Activated CD4-positive, alpha-beta T cell treated with anti-CD3 and anti-CD28 coated beads for 24 hours (primary cell): ENCODE measurements at places on chromosomes 16 and 17.

DNA sequence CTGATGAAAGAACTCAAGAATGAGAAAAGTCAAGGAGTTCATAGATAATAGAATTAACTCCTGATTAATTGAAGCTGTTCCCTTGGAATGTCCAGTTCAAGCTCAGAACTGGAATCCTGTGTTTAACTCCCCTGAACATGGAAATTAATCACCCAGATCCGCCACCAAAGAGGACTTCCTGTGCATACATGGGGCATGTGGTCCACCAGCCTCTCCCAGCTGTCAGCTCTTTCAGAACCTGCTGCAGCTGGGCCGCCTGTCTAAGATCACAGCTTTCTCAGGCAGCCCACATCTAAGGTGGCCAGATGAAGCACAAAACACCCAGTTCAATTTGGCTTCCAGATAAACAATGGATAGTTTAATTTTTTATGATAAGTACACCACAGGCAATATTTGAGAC is 203.7 kb upstream of the COX10 start:
- no peak for DNase-seq

- DNase-seq: no peak
Observed at GRCh38 chr16:441447-441846, 16.0 kb downstream of the RAB11FIP3 start.

DNA sequence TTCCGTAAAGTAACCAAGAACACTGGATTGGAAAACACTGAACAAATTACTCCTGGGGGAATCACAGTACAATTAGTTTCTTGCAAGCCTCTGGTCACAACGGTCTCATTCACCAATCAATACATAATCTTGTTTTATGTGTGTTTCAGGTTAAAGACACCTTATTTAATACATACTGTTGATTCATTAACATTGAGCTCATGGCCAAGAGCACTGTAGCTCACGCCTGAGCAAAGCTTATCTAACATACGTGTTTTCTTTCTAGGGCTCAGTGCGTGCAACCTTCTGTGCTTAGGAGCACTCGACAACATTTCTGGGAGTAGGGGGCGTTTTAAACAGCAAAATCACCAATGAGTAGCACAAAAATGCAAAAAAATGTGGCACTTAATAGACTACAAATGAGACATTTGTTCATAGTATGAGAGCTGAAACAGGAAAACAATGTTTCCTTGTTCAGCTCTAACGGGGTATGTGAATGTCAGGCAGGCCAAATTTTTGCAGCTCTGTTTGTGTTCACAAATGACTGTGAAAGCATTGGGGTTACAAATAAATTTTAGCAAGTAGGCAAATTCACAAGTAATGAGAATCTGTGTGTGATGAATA is 206.2 kb downstream of the CNTNAP4 start:
- no peak for DNase-seq

- DNase-seq: no peak
Observed at GRCh38 chr17:42760652-42761581, at the start of gene RAMP2. Gene RAMP2 (plus strand): TSS chr17:42761227. CDS start chr17:42761262, 35 bp downstream.

DNA sequence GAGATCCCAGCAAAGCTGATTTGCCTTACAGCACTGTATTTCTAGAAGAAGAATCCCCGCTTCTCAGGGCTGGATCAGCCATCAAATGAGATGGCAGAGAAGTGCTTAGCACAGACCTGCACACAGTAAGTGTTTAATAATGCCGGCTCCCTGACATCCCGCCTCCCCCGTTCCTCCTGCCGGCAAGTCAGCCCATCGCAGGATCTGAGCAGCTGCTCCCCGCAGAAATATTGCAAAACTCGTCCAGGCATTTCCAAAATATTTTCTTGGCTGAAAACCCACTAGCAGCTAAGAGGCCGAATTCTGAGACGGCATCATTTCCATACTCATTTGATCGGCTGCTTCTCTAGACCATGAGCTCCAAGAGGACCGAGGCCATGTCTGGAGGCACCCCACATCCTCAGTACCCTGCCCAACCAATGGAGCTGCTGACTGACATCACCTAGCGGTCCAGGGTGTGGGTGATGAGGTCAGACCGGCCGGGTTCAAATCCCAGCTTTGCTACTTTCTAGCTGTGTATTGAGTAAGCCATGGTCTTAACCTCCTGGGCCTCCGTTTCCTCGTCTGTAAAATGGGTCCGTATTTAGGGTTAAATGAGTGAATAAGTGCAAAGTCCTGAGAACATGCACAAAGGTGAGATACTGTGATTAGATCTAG is 251.5 kb downstream of the KATNIP start:
- DNase-seq: no peak

- DNase-seq: no peak
Observed at GRCh38 chr17:6075050-6075449, 4.9 kb downstream of the WSCD1 start.

GRCh38 chr16:4288148-4288921 is 15.5 kb upstream of the TFAP4 start:
- peak; percentile 79 for DNase-seq

DNA sequence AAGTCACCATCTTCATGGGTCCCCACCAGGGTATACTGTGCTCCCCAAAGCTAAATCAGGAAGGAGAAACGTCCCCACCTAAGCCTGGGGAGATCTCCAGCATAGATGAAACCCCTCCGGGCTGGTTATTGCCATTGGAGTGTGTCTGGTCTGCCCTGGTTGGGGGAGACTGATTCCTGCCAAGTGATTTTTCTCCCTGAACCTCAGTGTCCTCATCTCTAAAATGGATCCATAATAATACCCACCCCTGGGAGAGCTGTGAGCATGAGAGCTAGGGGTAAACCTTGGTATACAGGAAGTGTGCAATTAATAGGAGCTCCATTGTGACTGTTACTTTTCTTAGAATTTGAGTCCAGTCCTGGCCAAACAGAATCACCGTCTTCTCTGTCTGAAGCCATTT is 111.1 kb downstream of the CMIP start:
- DNase-seq: no peak

DNA sequence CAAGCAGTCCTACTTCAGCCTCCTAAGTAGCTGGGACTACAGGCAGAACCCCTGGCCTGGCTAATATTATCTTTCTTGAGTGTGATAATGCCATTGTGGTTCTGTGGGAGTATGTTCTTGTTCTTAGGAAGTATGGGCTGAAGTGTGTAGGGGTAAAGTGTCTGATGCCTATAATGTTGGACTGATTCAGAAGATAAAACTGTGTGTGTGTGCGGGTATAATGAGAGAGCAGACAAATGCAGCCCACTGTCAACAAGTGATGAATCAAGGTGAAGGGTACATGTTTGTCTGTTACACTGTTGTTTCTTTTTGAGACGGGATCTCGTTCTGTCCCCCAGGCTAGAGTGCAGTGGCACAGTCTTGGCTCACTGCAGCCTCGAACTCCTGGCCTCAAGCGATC is 127.5 kb downstream of the CLEC16A start:
- no peak for DNase-seq

- no peak for DNase-seq
Observed at GRCh38 chr16:72715267-72715666, 332.7 kb downstream of the ZFHX3 start.

DNA sequence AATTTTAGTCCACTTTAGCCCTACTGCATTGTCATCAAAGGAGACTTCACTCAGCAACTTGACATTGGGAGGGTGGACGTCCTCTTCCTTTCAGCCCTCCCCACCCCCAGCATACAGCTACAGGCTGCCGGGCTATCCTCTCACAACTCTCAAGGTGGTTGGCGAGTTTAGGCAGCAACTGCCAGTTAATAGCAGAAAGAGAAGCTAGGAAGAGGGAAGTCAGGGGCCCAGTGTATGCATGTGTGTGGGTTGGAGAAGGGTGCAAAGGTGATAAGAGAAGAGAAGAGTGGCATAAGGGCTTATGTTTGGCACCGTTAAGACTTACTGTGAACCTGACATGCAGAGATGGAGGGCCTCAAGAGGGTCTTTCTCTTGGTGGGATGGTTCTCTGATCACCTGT is 31.8 kb downstream of the CCL4 start:
- no peak for DNase-seq

DNA sequence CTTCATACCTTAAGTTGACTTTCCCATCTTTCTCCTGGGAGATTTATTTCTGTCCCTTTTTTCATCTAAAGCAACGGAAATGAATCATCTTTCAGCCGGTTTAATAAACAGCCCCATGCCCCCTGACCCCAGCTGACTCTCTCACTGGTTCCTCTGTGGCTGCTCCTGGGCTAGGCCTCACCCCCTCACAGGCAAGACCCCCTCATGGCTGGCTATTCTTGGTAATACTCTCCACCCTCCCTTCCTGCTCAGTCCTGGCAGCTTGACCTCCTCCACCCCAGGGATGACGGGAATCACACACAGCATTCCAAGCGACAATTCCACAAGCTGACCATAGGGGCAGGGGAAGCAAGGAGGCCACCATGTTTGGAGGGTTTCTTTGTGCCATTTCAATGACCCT is 1.5 kb upstream of the ADAP2 start:
- no peak for DNase-seq

- no peak for DNase-seq
Observed at GRCh38 chr17:19346351-19347255, 15.9 kb downstream of the B9D1 start.

GRCh38 chr17:76441686-76442340 is 11.1 kb downstream of the UBE2O start:
- no peak for DNase-seq

DNA sequence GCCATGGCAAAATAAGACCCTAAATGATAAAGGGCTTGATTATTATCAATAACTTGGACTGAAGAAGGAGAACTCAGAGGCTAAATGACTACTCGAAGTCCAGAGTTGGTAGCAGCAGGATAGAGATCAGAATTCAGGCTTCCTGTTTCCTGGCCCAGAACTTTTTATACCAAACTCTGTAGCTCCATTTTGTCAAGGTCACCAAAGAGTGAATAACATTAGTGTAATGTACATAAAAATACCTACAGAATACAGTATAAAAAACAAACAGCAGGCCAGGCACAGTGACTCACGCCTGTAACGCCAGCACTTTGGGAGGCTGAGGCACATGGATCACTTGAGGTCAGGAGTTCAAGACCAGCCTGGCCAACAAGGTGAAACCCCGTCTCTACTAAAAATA is 79.0 kb downstream of the ARHGAP17 start:
- no peak for DNase-seq

DNA sequence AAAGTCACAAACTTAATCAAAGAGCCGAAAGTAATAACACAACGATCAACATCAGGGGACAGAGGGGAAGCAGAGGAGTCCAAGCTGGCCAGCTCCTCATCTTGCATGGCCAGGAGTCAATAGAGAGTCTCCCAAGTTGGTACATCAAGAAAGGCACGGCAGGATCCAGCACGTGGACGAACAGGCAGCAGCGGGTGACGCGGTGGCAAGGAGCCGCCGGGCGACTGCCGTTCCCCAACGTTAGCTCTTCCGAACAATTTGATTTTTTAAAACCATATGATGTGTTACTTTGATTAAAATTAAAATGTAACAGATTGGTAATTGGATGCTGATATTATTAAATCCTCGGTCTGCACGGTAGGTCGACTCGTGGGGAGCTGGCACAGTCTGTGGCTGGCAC is 81.8 kb upstream of the DOC2B start:
- DNase-seq: no peak

DNA sequence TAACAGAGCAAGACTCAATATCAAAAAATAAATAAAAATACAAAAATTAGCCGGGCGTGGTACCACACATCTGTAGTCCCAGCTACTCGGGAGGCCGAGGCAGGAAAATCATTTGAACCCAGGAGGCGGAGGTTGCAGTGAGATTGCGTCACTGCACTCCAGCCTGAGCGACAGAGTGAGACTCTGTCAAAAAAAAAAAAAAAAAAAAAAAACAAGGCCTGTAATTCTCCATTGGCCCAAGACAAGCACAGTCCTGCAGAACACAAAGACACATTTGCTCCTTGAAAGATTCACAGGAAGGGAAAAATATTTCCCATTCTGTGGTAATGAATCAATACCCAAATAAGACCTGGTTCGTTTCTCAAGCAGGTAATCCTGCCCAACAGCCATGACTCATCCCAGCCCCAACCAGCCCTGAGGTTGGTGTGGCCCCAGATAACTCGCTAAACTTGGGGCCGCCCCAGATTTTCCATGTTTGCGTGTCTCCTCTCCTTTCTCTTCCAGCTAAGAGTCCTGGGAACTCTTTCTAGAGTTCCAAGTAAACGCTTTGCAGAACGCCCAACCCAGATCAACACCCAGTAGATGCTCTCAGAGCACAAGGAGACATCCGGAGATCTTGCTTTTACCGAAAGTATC is 40.3 kb upstream of the SNN start:
- DNase-seq: no peak

GRCh38 chr16:69406780-69407331 is 17.6 kb upstream of the CYB5B start:
- no peak for DNase-seq

- DNase-seq: no peak
Observed at GRCh38 chr17:47281216-47281615, 27.6 kb downstream of the ITGB3 start.

DNA sequence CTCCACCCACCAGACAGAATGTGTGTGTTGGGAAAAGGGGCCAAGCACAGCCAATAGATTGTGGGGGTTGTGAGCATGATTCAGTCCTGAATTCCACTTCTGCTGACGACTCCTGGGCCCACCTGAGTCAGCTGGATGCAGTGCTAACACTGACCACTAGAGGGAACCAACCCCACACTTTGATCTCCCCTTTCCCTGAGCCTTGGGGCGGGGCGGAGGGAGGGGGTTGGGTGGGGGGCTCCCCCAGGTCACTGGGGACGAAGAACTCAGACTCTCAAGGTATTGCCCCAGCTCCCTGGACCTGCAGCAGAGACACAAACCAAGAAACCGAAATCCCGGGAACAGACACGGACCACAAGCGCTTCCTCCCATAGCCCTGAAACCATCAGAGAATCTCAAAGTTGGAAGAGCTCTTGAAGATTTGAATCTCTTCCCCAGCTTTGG is 621 bp upstream of the CSHL1 start:
- peak; percentile 49 for DNase-seq

DNA sequence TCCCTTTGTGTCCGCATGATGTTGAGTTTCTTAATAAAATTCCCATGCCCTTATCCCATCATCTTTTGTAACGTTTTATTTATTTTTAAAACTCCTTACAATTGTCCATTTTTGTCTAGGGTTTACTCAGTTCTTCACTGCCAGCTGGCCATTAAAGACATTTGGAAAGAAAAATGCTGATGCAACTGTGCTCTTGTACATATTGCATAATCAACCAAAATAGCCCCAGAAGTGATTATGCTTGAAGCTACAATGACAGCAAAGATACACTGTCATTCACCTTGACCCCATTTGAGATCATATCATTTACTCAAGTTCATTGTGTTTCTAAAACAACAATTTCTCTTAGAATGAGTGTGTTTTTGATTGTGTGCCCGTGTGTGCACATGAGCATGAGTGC is 1074.6 kb upstream of the RBFOX1 start:
- DNase-seq: no peak

GRCh38 chr17:66185862-66186261 is 6.1 kb downstream of the CEP112 start:
- no peak for DNase-seq

DNA sequence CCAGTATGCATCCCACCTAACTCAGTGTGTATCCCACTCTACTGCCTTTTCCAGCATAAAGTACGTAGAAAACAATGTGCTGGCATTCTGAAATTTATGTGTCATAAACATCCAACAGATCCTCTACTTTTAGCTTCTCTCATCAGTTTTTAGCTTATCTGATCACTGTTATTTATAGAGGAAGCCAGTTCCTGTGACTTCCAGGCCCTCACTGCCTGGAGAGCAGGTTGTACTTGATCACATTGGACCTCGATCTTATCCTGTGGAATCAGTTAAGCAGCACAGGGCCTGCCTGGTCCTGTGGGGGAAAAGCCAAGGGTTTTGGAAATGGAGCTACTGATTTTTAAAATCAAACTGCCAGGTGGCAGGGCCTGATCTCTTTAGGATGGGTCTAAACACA is 30.8 kb downstream of the PRSS54 start:
- no peak for DNase-seq

- DNase-seq: peak; percentile 66
Observed at GRCh38 chr17:28405632-28406472, at the start of gene SLC46A1. Gene SLC46A1 (minus strand): TSS chr17:28406212. CDS start chr17:28406114, 98 bp downstream.
